ENCODE measurements at places on chromosomes 12 and 14.

GRCh38 chr12:109020796-109021380 lies at the start of gene SVOP:
Gene SVOP, minus strand, starts transcription at chr12:109021068. Its CDS starts 200 bp downstream, at chr12:109020868.
- peak; percentile 69 for DNase-seq

DNA sequence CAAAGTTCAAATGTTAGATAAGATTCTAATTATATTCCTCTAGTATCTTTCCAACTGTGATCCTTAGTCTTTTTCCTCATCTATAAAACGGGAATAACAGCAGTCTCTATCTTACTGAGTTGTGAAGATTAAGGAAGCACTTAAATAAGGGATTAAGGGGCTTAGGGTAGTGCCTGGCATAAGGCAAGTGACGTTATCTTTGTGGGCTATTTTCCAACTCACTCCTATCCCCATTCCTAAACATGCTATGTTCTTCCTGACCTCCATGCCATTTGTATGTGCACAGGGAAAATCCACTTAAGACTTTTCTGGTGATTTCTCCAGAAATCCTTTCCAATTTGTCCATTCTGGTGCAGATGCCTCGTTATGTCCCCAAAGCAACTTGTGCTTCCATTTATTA lies 33.3 kb downstream of the SUPT16H start:
- DNase-seq, result no peak

DNA sequence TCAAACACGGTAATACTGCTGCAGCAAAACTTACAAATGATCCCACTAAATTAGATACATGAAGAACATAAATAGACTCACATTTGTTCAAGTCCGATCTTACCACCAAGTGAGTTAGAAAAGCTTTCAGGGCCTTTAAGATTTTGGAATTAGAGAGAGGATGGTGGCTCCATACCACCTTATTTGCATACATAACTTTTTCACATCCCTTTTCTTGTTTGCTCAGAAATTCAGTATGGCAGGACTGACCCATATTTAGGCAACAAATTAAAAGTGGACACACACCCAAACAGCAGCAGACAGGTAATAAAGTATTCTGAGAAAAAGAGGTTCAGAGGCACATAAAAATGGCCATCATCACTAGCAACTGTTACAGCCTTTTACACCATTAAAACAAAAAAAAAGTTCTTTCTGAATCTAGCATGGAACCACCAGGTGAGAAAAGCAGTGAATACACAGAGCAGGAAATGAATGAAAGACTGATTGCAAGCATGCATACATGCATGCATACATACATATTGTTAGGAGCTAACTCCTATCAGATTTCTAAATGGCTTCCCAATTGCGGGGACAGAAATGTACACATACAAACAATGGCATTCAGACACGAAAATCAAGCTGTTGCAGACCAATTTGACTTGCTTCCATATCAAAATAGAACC lies 23.3 kb downstream of the STXBP6 start:
- no peak for DNase-seq

GRCh38 chr12:27177706-27178105 lies 66.4 kb upstream of the STK38L start:
- no peak for DNase-seq

- DNase-seq, result no peak
Observed at GRCh38 chr14:52703225-52703624, 3.8 kb upstream of the PSMC6 start.

- DNase-seq, result no peak
Observed at GRCh38 chr12:116855744-116856470, 25.3 kb downstream of the HRK start.

DNA sequence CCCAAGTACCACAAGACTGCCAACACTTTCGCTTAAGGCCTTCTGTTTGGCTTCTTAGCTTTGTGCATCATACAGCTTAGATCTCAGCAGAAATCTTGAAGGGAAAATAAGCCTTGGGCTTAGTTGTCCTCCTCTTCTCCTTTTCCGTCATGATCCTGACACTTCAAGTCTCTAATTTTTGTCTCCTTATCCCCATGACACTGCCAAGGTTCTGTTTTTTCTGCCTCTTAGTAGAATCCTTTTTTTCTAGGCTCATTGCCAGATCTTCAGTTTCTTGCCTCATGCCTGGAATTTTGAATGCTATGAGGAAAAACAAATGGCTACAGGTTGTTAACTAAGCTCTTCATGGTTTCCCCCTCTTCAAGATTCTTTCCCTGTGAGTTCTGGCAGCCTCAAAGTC lies 450.4 kb downstream of the LRFN5 start:
- DNase-seq, result peak; percentile 7

DNA sequence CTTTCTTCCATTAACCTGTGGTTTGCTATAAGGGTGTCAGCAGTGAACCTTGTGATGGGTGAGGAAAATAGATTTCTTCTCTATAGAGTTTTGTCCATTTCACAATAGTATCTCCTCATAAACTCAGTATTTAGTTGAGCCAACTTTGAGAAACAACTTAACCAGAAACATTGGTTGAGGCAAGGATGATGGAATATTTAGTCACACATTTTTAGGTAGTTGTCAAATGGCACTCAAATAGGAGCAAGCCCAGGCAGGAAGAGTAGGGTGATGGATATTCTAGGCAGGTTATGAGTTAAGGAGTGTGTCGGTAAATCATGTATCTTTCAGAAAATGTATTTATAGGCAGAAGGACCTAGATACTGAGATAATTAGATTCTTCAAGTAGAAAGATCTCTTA lies 1267.6 kb downstream of the SLC16A7 start:
- DNase-seq, result no peak

DNA sequence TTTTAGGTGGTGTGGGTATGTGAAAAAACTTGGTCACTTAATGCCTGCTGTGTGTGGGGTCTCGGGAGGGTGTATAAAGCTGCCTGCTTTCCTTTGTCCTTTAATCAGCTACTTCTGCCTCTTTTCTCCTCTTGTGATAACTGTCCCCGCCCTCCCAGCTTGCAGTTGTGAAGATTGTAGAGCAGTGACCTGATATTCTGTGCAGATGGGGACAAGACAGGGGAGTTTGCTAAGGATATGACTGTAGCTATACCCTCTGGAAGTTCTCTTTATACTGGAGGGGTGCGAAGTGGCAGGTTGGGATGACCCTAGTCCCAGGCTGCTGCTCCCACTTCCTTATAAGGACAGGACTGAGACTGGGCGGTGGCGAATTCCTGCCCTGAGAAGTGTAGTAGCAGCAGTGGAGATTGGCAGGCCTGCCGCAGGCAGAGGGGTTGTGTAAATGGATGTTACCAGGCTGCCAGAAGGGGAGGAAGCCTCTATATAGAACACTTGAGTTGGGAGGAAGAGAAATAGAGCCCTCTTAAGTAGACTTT lies 835 bp downstream of the MYL6 start:
- peak; percentile 53 for DNase-seq

- DNase-seq, result no peak
Observed at GRCh38 chr14:93332397-93332852, 411 bp downstream of the BTBD7 start.

GRCh38 chr12:31321186-31321896 lies 4.6 kb downstream of the SINHCAF start:
- no peak for DNase-seq

DNA sequence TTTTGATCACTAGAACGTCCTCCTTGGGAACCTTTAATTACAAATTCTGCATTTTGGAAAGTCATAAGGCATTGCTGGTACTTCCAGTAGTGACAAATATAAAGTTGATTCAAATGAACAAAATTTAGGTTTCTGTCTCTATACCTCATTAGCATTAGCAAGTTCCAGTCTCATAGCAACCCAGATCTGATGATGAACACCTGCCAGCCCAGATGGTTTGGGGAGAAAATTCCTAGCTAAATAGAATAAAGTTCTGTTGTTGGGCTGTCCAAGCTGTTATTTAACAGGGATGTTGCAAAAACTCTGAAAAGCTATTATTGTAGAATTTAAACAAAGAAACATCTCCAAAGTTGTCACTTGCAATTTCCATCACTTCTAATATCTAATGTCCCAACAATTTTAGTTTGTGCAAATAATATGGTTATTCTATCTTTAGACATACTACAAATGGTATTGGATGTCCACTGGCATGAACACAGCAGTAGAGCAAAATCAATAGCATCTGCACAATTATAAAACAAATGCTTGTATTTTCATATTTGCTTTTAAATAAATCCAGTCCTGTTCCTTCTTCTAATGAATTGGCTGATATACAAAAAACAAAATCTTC lies 299.4 kb downstream of the SLC16A7 start:
- DNase-seq, result no peak

- DNase-seq, result no peak
Observed at GRCh38 chr12:120116441-120116791, at the start of gene RAB35. Gene RAB35, minus strand, starts transcription at chr12:120116753. Its CDS starts 103 bp downstream, at chr12:120116650.

GRCh38 chr14:89221109-89221810 lies 195.8 kb downstream of the FOXN3 start:
- DNase-seq, result no peak

DNA sequence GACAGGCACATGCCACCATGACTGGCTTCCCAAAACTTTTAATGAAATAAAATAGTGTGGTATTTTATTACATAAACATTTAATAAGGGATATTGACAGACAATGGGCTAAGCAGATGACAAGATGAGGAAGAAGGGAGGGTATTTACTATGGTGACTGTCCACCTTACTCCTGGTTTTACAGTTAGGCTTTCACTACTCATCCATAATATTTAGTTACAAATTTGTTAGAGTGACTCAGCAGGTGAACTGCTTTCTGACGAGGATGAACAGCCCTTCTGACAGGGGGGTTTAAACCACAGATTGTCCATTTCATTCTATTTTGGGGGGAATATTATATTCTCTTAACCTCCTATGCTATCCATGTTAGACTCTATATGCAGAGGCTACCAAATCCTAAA lies 3.6 kb upstream of the PALS1 start:
- DNase-seq, result no peak

GRCh38 chr12:21813751-21814150 lies 39.2 kb upstream of the KCNJ8 start:
- DNase-seq, result no peak

DNA sequence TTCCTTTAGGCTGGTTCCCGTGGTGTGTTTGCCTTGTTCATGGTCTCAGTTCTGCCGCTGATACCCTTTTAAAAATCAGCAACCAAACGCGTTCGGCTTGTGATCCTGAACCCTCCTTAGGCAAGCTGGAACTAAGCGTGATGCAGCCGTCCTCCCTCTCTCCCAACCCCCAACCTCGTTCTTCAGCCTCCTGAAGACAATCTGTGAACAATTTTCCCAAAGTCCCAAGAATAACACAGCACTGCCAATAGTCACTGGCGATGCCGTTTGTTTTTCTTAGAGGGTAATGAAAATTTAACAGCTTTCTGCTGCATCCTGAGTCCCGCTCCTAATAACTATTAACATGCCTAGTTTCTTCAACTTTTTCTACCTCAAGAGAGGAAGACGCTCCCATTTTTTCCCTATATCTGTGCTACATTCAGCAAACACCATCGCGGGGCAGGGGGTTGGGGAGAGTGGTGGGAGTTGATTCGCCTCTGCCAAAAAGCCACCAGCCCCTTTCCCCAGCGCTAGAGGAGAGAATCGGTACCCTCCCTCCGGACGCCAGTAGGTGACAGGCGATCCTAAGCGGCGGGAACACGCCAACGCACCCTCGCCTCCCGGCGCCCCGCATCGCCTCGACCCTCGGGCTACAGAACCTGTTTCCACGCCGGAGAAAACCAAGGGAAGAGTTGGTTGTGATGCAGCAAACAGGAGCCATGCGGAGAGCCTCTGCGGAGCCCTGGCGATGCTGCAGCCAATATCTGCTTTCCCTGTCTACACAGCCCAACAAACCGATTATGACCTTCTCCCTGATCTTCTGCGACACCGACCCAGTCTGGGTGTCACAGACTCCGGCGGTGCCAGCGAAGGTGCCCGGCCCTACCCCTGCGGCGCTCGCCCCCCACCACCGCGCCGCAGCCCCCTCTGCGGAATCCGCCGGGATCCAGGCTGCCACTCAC lies 752 bp downstream of the PRICKLE1 start:
- DNase-seq, result no peak

GRCh38 chr14:67679006-67679405 lies 4.6 kb upstream of the VTI1B start:
- DNase-seq, result no peak

GRCh38 chr12:130704606-130705005 lies 11.5 kb downstream of the RIMBP2 start:
- DNase-seq, result no peak

DNA sequence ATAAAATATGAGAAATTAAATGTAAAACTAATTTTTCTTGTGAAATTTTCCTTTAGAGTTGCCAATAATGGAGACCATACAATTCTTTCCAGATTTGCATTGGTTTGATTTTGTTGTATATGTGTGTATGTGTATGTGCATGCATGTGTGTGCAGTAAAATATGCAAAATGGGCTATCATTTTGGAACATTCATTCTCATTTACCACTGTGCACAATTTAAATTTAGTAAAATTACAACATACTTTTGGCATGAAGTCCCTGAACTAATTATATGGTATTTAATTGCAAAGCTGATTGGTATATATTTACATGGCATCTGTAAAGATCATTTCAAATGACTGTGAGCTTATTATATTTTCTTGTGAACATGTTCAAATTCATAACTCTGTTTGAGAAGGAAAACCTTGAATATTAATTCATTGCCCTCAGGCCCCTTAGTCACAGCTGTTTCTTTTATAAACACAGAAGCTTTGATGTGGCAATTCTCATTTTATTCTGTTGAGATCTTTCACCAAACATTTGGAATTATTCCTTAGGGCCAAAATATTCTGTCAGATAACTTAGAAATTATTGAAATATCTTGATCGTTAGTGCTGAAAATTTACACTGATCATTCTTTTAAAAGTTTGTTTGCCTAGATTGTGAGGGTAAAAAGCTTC lies 17.6 kb downstream of the KERA start:
- no peak for DNase-seq

DNA sequence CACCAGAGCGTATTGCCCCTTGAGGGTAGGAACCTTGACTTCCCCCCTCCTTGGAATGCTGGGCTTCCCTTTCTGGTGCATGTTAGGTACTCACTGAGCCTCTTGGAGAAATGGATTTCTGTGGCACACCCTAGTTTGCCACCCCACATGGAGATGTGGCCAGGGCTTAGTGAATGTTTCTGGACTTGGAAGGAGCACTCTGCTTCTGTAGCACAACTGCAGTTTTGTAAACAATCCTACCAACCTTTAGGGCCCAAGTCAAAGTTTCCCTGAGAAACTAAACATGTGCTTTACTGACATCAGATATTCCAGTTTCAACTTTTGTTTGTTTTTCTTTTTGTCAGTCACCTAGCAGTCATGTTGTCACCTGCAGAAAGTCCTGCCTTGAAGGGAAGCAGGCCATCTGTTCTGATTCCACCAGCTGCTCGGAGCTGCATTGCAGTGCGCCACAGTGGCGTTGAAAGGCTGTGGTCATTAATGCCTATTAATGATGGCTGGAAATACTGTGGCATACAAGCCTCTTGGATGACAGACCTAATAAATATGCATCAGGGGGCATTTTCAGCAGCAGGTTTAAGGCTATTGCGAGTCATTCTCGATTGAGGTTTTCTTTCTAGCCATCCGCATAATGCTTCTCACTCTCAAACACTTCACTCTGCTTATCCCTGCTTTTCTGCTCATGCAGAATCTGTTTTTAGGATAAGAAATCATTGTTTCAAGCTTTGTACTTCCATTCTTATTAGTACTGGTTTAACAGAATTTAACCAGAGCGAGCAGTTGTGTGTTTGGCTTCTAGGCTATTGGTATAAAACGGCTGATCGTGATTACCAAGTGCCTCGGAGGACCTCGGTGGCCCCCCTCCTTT lies 7.8 kb downstream of the PELI2 start:
- no peak for DNase-seq
